ENCODE measurements at places on chromosomes 7 and 10. TPM values are rescaled to one million over a fixed set of nuclear protein-coding genes. Genes with fewer than 3 reads are reported as not detected.
A peak's percentile ranks its signal among the peaks of the same experiment; 100 is the strongest.

GRCh38 chr7:95318501-95319100, 5.7 kb downstream of the PON1 start:
- no peak for DNase-seq
- no peaks in the 10 kb centered on the region for H3K36me3 ChIP-seq
- H3K27ac ChIP-seq: no peak overlapping the region
- no peaks in the 10 kb centered on the region for H3K27me3 ChIP-seq
- H3K4me3 ChIP-seq: no peak overlapping the region

- H3K36me3 ChIP-seq: peaks cover 21% of the 10 kb centered on the region
- H3K4me3 ChIP-seq: no peak overlapping the region
- no peak for DNase-seq
- H3K27me3 ChIP-seq: peaks cover 2% of the 10 kb centered on the region
- peaks cover 83% of the 10 kb centered on the region for H3K4me1 ChIP-seq
Observed at GRCh38 chr10:127151981-127152699, 44.3 kb downstream of the INSYN2A start.

DNA sequence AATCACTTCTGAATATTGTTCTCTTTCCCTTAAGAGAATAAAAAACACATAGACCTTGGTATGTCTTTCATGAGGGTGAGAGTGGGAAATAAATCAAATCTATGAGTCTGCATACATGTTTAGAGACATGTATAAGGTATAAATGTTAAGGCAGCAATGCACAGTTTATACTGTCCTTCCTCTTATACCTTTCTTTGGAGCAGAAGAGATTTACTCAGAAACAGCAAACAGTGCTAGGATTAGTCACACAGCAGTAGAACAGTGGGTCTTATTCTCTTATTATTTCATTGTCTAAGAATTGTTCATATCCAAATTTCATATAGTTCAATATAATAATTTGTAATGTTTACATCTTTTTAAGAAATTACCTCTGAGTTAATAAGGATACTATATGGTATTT, 126.7 kb upstream of the TMEM196 start:
- H3K36me3 ChIP-seq: no peaks in the 10 kb centered on the region
- H3K27ac ChIP-seq: no peak overlapping the region
- no peaks in the 10 kb centered on the region for H3K4me1 ChIP-seq
- no peaks in the 10 kb centered on the region for H3K27me3 ChIP-seq

DNA sequence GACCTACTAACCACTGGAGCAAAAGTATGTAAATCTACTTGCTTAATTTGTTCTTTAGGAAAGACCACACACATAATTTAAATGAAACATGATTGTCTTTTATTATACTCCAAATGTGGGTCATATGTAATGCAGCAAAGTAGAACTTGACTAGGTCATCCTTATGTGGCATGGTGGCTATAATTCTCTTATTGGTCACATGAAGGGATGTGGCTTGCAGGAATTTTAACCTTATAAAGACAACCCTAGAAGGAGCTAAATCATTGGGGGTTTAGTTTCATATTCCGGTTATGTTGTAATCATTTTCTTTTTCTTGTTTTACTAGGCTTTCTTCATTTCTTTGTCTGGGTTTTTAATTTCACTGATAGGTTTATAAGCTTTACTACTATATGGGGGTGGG, 93.9 kb downstream of the SEPTIN7 start:
- peaks cover 16% of the 10 kb centered on the region for H3K36me3 ChIP-seq
- peaks cover 22% of the 10 kb centered on the region for H3K4me1 ChIP-seq
- H3K27ac ChIP-seq: peak overlapping the region; percentile 28

- H3K4me3 ChIP-seq: no peak overlapping the region
- no peaks in the 10 kb centered on the region for H3K27me3 ChIP-seq
- no peaks in the 10 kb centered on the region for H3K36me3 ChIP-seq
- DNase-seq: no peak
- peaks cover 14% of the 10 kb centered on the region for H3K4me1 ChIP-seq
- H3K27ac ChIP-seq: no peak overlapping the region
Observed at GRCh38 chr7:80357530-80357929, 154.3 kb downstream of the GNAT3 start.

DNA sequence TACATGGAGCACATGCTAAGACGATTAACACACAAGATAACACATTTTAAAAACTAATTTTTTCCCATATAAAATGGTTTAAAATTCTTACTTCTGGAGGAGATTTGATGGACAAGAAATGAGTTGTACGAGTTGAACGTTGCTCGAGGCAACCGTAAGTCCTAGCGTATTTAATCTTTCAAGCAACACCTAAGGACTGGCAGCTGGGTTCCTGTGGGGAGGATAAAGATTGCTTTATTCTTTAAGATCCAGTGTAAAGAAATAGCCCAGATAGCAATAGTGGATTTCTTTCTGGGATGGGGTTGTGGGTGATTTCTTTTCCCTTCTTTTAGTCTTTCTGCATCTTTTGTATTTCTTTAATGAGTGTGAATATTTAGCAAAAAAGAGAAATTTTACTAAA, 9.8 kb downstream of the TBXAS1 start:
- no peak for DNase-seq
- no peaks in the 10 kb centered on the region for H3K4me1 ChIP-seq
- peaks cover 35% of the 10 kb centered on the region for H3K27me3 ChIP-seq
- H3K27ac ChIP-seq: no peak overlapping the region
- H3K36me3 ChIP-seq: no peaks in the 10 kb centered on the region

- peaks cover 13% of the 10 kb centered on the region for H3K36me3 ChIP-seq
- H3K27me3 ChIP-seq: peaks cover 3% of the 10 kb centered on the region
- DNase-seq: no peak
- no peak overlapping the region for H3K4me3 ChIP-seq
- H3K27ac ChIP-seq: no peak overlapping the region
Observed at GRCh38 chr7:1883834-1884582, 213.9 kb downstream of the ELFN1 start.

- peak overlapping the region; percentile 99 for H3K27ac ChIP-seq
- peak overlapping the region; percentile 85 for H3K4me3 ChIP-seq
- H3K4me1 ChIP-seq: peaks cover 68% of the 10 kb centered on the region
- H3K27me3 ChIP-seq: peaks cover 12% of the 10 kb centered on the region
- peak; percentile 92 for DNase-seq
Observed at GRCh38 chr10:125083576-125083920, 76.8 kb downstream of the CTBP2 start.

GRCh38 chr10:35558276-35558675, 46.9 kb upstream of the GJD4 start:
- H3K27ac ChIP-seq: no peak overlapping the region
- H3K27me3 ChIP-seq: no peaks in the 10 kb centered on the region
- no peak for DNase-seq
- H3K4me1 ChIP-seq: peaks cover 13% of the 10 kb centered on the region

- H3K27ac ChIP-seq: no peak overlapping the region
- no peak for DNase-seq
- no peak overlapping the region for H3K4me3 ChIP-seq
Observed at GRCh38 chr7:41969561-41970105, 266.7 kb upstream of the INHBA start.

DNA sequence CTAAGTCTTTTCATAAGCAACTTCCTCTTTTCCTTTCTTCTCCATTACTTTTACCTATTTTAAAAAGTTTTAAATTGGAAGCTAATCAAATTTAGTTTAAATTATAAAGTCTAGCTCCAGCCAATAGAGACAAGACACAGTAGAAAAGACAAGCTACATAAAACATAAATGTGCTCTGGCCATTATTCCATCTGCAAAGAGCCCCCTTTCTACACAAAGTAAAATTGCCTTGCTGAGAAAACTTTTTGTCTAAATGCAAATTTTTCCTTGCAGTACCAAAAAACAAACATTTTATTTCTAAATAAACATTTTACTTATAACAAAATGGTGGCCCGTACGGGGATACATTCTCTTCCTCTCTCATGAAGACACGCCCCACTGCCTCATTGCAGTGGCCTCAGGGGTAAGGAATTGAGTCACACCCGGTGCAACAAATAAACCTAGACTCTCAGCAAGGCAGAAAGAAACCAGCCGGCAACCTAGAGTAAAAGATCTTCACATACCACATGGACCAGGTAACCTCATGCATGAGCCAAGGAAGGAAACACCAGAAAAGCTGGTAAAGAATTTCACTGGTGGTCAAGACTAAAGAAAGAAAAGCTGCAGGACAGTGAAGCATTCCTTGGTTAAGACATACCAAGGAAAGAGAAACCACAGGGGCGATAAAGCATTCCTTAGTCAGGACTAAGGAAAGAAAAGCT, 71.6 kb upstream of the ZNF746 start:
- peaks cover 73% of the 10 kb centered on the region for H3K36me3 ChIP-seq
- peaks cover 3% of the 10 kb centered on the region for H3K27me3 ChIP-seq
- H3K4me1 ChIP-seq: peaks cover 33% of the 10 kb centered on the region
- no peak overlapping the region for H3K4me3 ChIP-seq
- DNase-seq: peak; percentile 13
- no peak overlapping the region for H3K27ac ChIP-seq

DNA sequence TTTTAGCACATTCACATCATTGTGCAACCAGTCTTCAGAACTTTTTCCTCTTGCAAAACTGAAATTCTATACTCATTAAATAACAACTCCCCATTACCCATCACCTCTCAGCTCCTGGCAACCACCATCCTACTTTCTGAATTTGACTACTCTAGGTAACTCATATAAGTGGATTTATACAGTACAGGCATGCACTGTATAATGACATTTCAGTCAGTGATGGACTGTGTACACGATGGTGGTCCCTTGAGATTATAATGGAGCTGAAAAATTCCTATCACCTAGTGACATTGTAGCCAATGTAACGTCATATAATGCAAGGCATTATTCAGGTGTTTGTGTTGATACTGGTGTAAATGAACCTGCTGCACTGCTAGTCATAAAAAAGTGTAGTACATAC, 60.1 kb downstream of the BTRC start:
- no peaks in the 10 kb centered on the region for H3K27me3 ChIP-seq
- H3K36me3 ChIP-seq: peaks cover 14% of the 10 kb centered on the region
- no peaks in the 10 kb centered on the region for H3K4me1 ChIP-seq
- H3K4me3 ChIP-seq: no peak overlapping the region
- H3K27ac ChIP-seq: no peak overlapping the region

GRCh38 chr10:28971255-28971654, 293.9 kb downstream of the BAMBI start:
- peaks cover 6% of the 10 kb centered on the region for H3K4me1 ChIP-seq
- no peak overlapping the region for H3K27ac ChIP-seq
- peaks cover 5% of the 10 kb centered on the region for H3K27me3 ChIP-seq
- no peak overlapping the region for H3K4me3 ChIP-seq
- DNase-seq: no peak

DNA sequence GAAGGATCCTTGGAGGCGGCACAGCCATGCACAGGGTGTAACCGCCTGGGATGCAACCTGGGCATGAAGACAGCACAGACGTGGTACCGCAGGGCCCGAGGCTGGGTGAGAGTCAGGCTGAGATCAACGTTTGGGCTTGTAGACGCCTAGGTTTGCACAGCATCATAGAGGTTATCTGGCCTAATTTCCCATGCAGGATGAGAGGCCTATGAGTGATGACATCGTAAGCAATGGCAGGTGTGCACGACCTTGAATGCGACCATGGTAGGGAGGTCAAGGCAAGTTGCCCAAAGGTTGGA, 7.5 kb downstream of the CALML3 start:
- H3K4me3 ChIP-seq: no peak overlapping the region
- DNase-seq: no peak
- H3K27me3 ChIP-seq: peaks cover 12% of the 10 kb centered on the region
- H3K36me3 ChIP-seq: no peaks in the 10 kb centered on the region
- H3K4me1 ChIP-seq: no peaks in the 10 kb centered on the region
- H3K27ac ChIP-seq: no peak overlapping the region

GRCh38 chr7:21077602-21078001, 290.9 kb upstream of the SP8 start:
- H3K27ac ChIP-seq: no peak overlapping the region
- DNase-seq: no peak
- H3K4me1 ChIP-seq: no peaks in the 10 kb centered on the region
- H3K4me3 ChIP-seq: no peak overlapping the region
- H3K36me3 ChIP-seq: no peaks in the 10 kb centered on the region

- no peaks in the 10 kb centered on the region for H3K4me1 ChIP-seq
- H3K4me3 ChIP-seq: no peak overlapping the region
- DNase-seq: no peak
- no peaks in the 10 kb centered on the region for H3K36me3 ChIP-seq
- no peaks in the 10 kb centered on the region for H3K27me3 ChIP-seq
Observed at GRCh38 chr7:3832199-3832598, 531.1 kb downstream of the SDK1 start.

DNA sequence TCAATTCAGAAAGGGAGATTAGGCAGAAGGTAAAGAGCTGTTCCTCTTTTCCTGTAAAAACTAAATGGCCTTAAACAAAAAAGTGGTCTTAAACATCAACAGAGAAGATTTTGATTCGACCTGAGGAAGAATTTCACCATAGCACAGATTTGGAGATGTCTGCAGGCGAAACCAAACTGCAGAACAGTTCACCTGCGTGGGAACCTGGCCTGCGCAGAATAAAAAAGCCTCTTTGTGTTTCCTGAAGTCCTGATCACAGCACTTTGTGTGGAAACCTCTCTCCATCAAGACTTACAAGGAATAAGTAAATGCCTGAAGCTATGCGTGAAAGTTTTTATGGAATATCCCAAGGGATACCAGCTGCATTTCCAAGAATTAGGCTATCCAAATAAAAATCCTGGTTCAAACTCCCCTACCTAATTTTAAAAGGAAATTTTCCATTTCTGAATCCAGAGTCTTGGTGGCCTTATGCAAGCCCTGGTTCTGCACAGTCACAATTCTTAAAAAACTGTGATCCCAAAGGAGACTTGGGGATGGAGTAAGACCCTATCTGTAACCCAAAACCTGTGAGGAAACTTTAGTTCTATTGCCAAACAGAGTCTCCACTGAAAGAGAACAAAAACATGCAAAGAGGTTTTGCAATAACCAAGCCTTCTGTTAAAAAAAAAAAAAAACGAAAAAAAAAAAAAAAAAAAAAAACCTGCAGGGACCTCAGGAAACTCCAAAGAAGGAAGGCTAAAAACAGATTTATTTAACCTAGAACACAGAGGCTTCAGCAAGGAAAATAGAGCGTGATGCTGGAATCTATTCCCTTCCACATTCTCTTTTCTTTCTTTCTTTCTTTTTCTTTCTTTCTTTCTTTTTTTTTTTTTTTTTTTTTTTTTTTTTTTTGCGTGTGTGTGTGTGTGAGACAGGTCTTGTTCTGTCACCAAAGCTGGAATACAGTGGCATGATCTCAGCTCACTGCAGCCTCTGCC, 10.4 kb downstream of the CALML3 start:
- H3K36me3 ChIP-seq: no peaks in the 10 kb centered on the region
- no peak overlapping the region for H3K27ac ChIP-seq
- peaks cover 20% of the 10 kb centered on the region for H3K4me1 ChIP-seq
- no peak for DNase-seq
- peaks cover 10% of the 10 kb centered on the region for H3K27me3 ChIP-seq
- H3K4me3 ChIP-seq: no peak overlapping the region

GRCh38 chr7:29853072-29853471, 46.8 kb downstream of the WIPF3 start:
- H3K27me3 ChIP-seq: peaks cover 16% of the 10 kb centered on the region
- DNase-seq: no peak
- H3K36me3 ChIP-seq: no peaks in the 10 kb centered on the region
- H3K4me3 ChIP-seq: no peak overlapping the region
- no peaks in the 10 kb centered on the region for H3K4me1 ChIP-seq

The NOLC1 gene
- total RNA-seq: 63.3 TPM

The PGAM2 gene
- not detected for total RNA-seq

The ASAH2B gene
- 4.9 TPM for total RNA-seq

The CHCHD2 gene
- total RNA-seq: 431 TPM

The TLX1 gene
- not detected for total RNA-seq

The WDFY4 gene
- total RNA-seq: not detected

The ZNF488 gene
- total RNA-seq: not detected

The TEX47 gene
- not detected for total RNA-seq

Measured in HFFc6 (cell line).